Hematopoietic multipotent progenitor cell treated with erythropoietin and hydrocortisone succinate and interleukin-3 and kit ligand, for 15 days (in vitro differentiated cells): ENCODE measurements at places on chromosomes 11 and 22.

GRCh38 chr11:130737866-130738431 is 178.3 kb downstream of the SNX19 start:
- DNase-seq: no peak

DNA sequence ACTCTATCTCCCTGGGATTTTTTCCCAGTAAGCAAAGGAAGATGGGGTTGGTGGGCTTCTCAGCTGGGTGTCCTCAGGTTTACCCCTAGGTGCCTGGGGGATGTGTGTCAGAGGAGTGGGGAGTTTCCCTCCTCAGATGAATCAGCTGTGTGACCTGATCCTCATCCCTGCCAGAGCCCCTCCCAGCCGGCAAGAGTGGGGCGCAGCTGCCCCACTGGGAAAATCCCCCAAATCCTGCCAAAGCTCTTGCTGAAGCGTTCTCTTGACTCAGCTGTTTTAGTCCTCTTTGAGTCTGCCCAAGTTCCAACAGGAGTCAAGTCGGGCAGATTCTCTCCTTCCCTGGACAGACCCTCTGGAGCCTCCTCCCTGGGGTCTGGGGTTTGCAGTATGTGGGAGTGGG is 6.0 kb downstream of the C11orf68 start:
- no peak for DNase-seq

DNA sequence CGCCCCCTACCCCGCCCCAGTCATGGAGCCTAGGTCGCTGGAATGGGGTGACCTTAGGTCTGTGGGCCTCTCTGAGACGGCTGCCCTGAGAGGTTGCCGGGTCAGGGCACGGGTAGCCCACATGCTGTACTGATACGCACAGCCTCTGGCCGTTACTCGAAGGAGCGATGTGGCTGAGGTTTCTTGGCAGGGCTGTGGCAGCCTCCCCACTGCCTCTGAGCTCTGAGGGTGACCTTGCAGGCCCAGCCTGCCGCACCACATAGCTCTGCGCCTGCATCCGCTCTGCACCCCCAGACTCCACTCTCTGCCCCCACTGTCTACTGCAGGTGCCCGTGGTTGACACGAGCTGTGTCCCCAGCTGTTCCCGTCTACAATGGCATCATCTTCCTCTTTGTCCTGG is 7.3 kb downstream of the ZDHHC8 start:
- no peak for DNase-seq

- no peak for DNase-seq
Measured at GRCh38 chr22:27008454-27008853, 351.1 kb downstream of the MIAT start.

DNA sequence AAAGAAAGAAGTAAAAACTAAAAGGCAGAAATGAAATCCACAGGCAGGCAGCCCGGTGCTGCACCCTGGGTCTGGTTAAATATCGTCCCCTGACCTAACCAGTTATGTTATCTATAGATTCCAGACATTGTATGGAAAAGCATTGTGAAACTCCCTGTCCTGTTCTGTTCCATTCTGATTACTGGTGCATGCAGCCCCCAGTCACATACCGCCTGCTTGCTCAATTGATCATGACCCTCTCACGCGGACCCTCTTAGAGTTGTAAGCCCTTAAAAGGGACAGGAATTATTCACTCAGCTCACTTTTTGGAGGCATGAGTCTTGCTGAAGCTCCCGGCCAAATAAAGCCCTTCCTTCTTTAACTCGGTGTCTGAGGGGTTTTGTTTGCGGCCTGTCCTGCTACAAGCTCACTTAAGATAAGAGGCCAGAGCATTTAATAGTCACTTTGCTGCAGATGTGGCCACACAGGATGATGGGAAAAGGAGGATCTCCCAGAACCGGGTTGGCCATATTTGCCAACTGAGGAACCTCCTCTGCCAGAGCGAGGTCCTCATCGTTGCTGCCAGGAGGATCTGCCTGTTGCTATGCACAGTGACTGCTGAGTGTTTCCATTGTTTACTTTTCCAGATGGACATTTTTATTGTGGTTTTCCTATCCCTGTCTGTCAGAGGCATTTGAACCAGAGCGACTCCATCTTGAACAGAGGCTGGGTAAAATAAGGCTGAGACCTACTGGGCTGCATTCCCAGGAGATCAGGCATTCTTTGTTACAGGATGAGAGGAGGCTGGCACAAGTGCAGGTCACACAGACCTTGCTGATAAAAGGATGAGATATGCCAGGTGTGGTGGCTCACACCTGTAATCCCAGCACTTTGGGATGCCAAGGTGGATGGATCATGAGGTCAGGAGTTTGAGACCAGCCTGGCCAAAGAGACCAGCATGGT is 10.2 kb downstream of the C11orf96 start:
- DNase-seq: peak; percentile 3

DNA sequence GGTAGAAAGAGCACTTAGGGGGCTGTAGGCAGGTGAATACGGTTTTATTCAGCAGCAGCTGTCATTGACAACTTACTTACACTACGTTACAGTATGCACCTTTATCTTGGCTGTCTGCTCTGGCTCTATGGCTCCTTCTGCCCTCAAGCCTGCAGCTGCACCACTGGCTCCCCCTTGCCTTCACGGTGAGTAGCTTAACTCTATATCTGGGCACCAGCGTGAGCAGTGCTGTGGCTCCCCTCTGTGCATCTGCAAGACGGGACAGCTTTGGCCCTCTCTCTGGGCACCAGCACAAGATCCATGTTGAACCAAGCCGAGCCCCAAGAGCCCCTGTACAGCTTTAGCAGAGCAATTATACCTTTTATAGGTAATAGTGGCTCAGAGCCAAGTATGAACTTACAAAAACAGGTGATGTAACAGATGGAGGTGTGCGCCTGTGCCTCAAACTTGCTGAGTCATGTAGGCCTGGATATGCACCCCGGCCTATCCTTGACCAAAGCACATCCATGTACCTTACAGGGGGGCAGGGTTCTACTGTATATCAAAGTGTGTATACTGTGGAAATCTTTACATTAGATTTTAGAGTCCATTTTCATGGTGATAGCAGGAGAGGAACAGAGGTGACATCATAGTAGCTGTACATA is 96.9 kb upstream of the CTSC start:
- DNase-seq: no peak

DNA sequence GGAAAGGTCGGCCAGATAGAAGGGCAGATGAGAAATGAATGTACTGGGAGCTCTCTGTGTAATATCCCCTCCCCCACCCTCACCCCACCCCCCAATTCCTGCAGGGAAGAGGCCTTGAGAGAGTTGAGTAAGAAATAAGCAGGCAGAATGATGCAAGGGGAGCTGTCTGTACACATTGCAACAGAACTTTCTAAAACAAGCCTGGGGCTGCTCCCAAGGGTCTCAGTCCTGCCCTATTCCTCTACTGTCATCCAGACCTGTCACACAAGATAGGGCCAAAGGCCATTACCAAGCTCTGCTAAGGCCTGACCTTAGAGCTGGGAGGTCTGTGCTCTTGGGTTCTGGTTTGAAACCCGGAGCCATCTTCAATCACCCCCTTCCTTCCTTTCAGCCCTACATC is 5.7 kb upstream of the DGAT2 start:
- DNase-seq: no peak

- DNase-seq: no peak
Measured at GRCh38 chr11:11373934-11374333, 20.9 kb upstream of the CSNK2A3 start.
